Stimulated activated CD8-positive, alpha-beta memory T cell treated with anti-CD3 and anti-CD28 coated beads, Interleukin-2, amount 100 ng/mL, for 48 hours (primary cell): ENCODE measurements at places on chromosomes 4 and X.

DNA sequence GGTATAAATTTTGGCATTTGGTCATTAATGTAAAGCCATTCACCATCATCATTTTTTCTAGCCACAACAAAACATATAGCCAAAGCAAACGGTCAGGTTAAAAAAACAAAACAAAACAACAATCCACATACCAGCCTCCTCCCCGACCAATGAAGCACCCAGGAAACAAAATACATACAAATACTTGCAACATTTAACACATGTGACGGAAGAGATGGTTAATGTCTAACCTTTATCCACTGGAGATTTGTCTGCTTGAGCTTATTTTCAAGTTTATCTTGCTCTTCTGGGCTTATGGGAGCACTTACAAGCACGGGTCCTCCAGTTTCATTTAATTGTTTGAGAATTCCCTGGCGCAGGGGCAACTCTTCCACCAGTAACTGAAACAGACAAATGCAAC, 857.5 kb upstream of the FTHL17 start:
- no peak for DNase-seq

- peak; percentile 21 for DNase-seq
Measured at GRCh38 chrX:102651242-102652011, at the start of gene GPRASP1. Gene GPRASP1, plus strand, starts transcription at chrX:102651483. Its CDS starts 2,431 bp downstream, at chrX:102653914.

GRCh38 chr4:150510176-150510865, 71.6 kb upstream of the MAB21L2 start:
- no peak for DNase-seq

- DNase-seq: no peak
Measured at GRCh38 chr4:48746608-48747362, 33.3 kb downstream of the FRYL start.

DNA sequence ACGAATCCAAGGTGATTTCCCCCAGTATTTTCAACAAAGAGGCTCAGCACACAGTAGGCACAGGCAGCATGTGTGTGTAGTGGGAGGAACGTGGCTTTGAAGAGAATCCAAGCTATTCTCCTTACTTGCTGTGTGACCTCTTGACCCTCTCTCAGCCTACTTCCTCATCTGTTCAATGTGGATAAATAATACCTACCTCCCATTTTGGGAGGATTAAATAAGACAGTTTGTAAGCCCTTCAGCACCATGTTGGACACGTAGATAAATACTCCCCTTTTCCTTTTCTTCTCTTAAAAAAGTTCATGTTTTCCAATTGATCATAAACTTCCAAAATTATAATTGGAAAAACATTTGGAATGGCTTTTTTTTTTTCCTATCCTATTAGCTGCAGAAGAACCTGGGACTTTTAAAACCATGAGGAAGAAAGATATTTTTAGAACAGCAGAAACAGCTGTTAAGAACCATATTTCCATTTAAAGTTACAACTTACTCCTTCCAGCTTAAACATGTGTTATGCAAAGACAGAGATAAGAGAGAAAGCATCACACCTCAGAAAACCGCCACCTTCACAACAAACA, 56.1 kb upstream of the TMEM131L start:
- DNase-seq: no peak

GRCh38 chr4:182513587-182514291, 270.5 kb downstream of the TENM3 start:
- DNase-seq: no peak
